ENCODE measurements at places on chromosomes 16 and 17. TPM values are rescaled to one million over a fixed set of nuclear protein-coding genes. Genes with fewer than 3 reads are reported as not detected.

Gene GAST
- total RNA-seq = not detected

Gene CDH3
- 10.6 TPM for total RNA-seq

Gene CSH2
- total RNA-seq = not detected

Gene LHX1
- total RNA-seq = not detected

Gene ZNF750
- not detected for total RNA-seq

Gene CTRB2
- total RNA-seq = not detected

Gene HOXB8
- not detected for total RNA-seq

Gene TAX1BP3
- total RNA-seq = 31.3 TPM

Gene KRT12
- total RNA-seq = not detected

Gene PALB2
- total RNA-seq = 15.0 TPM
